ENCODE measurements at places on chromosomes 5 and 9.
A peak's percentile ranks its signal among the peaks of the same experiment; 100 is the strongest.

GRCh38 chr9:100211476-100211875, 112.4 kb downstream of the INVS start:
- DNase-seq: no peak

- no peak for DNase-seq
Observed at GRCh38 chr9:132041798-132042197, 37.9 kb downstream of the MED27 start.

- no peak for DNase-seq
Observed at GRCh38 chr5:67483453-67484030, 286.9 kb upstream of the CD180 start.

DNA sequence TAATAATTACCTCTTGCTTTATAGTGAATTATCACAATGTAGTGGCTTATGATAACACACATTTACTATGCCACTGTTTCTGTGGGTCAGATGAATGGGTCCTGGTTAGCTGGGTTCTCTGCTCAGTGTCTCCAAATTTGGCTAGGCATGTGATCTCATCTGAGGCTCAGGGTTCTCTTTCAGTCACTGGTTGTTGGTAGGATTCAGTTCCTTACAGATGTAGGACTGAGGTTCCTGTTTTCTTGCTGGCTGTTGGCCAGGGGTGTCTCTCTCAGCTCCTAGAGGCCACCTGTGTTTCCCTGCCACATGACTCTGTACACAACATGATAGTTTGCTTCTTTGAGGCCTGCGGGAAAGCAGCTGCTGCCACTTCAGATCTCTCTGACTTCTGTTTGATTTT, 7.1 kb downstream of the NFX1 start:
- no peak for DNase-seq

DNA sequence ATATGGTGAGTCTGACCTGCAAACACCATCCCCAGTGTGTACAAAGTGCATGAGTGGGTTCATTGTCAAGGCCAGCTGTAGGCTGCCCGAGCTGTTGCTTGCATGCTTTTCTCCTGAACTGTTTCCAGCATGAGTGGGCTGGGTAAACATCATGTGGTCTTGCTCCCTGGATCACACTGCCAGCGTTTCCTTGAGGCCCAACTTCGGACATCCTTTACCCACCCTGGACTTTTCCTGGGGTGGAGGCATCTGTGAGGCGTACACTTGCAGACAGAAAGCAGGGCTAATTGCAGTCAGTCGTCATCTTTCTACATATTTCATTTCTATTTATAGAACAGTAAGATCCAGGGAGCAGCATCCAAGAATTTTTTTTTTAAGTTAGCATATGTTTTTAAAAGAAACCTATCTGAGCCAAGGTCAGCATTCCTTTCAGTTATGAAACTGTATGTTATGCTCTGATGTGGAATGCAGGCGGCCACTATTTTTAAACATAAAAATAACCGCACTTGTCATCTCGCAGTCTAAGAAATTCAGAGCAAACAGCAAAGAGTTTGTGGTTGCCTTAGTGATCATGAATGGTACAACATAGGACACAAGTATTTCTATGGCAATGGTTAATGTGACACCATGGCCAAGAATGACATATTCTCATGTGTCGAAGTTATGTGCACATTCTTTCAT, 106.5 kb upstream of the DMRT1 start:
- no peak for DNase-seq

GRCh38 chr9:89359751-89360261, 41.5 kb downstream of the SECISBP2 start:
- no peak for DNase-seq

DNA sequence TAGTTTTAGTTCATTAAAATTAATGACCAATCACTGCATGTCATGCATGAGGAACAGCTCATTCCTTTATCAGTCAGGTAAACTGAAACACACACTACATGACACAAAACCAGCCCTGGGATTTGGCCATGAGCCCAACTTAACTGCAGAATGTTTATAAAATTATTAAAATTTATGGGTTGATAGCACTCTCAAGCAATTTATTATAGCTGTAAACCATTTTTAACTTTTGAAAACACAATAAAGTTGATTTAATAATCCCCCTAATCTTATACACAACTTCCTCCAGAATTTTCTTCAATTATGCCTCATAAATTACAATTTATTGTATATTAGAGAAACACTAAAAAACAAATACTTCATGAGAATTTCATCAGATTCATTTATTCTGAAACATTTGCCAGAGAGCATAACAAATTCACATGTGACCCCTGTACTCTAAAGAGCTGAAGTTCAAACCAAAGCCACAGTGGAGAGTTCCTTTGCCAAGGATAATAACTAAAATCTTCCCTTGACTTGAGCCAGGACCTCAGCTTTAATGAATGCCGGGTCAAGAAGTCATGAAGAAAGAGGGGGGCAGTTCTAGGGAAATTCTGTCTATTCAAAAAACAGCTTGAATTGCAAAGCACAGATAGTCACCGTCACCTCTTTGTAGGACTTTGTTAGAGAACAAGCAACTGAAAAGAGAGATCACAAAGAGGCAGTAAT, 763.7 kb upstream of the GRAMD2B start:
- no peak for DNase-seq

DNA sequence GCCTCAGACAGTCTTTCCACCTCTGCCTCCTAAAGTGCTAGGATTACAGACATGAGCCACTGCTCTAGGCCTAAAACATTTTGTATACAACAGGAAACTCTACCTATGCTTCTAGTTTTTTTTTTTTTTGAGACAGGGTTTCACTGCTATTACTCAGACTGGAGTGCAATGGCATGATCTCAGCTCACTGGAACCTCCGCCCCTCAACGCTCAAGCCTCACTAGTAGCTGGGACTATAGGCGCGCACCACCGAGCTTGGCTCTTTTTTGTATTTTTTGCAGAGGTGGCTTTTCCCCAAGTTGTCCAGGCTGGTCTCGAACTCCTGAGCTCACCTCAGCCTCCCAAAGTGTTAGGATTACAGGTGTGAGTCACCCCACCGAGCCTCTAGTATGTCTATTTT, 5.4 kb downstream of the HSPA9 start:
- no peak for DNase-seq

GRCh38 chr5:129097498-129098296, 3.1 kb downstream of the ISOC1 start:
- no peak for DNase-seq

- DNase-seq: no peak
Observed at GRCh38 chr5:112200131-112200530, 218.9 kb downstream of the EPB41L4A start.

GRCh38 chr9:110958847-110959246, 79.4 kb downstream of the LPAR1 start:
- DNase-seq: no peak

- DNase-seq: no peak
Observed at GRCh38 chr9:105854783-105855724, 160.7 kb downstream of the TMEM38B start.

DNA sequence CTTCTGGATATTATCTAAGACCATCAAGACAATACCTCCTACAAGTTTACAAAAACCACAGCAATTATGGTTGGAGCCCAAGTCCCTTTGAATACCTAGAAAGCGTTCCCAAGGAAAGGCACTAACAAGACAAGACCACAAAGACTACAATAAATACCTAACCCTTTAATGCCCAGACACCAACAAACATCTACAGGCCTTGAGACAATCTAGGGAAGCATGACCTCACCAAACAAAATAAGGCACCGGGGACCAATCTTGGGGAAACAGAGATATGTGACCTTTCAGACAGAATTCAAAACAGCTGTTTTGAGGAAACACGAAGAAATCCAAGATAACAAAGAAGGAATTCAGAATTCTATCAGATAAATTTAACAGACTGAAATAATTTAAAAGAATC, 37.8 kb downstream of the OXCT1 start:
- no peak for DNase-seq

- DNase-seq: no peak
Observed at GRCh38 chr9:99607842-99608448, 213.7 kb upstream of the NR4A3 start.

GRCh38 chr5:76196886-76197489, 113.8 kb downstream of the SV2C start:
- no peak for DNase-seq

DNA sequence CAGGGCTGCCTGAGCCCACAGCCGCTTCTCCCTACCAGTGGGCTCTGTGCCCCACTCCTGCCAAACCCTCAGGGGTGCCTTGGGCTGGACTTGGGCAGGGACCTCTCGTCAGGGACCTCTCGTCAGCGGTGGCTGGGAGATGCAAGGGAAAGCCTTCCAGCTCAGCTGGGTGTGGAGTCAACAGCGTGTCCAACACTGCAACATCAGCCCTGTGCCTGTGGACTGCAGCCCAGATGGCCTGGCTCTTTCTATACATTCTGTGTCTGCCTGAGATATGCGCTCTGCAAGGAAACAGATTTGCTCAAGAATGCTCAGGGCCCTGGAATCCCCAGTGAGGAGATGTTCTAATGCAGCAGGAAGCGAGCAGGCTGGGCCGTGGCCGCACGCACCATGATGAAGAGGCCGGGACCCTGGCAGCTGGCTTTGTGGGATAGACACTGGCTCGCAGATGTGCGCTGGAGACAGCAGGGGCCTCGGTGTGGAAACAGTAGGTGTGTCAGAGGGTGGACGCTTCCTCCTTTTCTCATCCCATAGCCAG, 85.0 kb upstream of the COL5A1 start:
- no peak for DNase-seq

GRCh38 chr9:127418037-127418471, 6.1 kb upstream of the ZNF79 start:
- no peak for DNase-seq

DNA sequence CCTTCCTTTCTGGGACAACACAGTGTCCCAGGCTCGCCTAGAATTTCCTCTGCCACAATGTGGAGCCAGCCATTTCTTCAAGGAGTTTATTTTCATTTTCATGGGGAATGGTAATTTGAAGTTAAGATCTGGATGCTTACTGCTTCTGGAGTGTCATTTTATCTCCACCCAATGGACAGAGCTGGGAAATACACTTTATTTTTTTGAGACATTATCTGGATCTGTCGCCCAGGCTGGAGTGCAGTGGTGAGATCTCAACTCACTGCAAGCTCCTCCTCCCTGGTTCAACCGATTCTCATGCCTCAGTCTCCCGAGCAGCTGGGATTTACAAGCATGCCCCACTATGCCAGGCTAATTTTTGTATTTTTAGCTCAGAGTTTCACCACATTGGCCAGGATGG, 12.7 kb upstream of the THG1L start:
- peak; percentile 17 for DNase-seq

- DNase-seq: no peak
Observed at GRCh38 chr9:19642256-19642655, 146.6 kb downstream of the SLC24A2 start.

DNA sequence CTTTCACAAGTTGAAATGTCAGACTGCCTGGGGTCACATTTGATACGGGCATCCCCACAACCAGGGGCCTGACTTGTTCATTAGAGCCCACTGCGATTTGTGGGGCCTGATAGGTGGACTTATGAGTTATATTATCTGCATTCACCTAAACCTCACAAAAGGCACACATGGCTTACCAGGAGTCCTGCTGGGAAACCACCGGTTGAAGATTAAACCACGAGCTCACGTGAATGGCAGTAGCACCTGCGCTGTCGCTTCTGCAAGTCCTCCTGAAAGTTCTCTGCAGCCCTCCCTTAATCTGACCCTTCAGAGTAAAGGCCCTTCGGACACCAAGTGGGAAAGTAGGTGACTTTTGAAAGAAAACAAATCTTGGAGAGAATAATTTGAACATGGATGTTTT, 68.9 kb downstream of the PPIC start:
- no peak for DNase-seq

DNA sequence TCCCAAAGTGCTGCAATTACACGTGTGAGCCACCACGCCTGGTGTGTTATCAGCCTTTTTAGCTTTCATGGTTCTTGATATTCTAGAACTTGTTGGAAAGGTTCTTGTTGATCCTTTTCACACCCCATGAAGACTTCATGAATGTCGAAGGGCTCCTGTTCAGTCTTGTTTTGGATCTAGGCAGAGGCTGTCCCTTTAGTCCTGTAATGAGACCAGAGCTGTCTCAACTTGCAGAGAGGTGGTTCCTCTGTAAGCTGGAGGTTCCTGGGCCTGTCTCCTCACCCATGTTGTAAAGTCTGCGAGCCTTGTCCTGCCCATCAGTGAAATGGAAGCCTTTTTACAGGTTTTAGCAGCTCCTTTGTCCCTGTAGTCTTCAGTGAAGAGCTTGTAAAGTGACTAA, 38.2 kb downstream of the PRRC2B start:
- DNase-seq: no peak

DNA sequence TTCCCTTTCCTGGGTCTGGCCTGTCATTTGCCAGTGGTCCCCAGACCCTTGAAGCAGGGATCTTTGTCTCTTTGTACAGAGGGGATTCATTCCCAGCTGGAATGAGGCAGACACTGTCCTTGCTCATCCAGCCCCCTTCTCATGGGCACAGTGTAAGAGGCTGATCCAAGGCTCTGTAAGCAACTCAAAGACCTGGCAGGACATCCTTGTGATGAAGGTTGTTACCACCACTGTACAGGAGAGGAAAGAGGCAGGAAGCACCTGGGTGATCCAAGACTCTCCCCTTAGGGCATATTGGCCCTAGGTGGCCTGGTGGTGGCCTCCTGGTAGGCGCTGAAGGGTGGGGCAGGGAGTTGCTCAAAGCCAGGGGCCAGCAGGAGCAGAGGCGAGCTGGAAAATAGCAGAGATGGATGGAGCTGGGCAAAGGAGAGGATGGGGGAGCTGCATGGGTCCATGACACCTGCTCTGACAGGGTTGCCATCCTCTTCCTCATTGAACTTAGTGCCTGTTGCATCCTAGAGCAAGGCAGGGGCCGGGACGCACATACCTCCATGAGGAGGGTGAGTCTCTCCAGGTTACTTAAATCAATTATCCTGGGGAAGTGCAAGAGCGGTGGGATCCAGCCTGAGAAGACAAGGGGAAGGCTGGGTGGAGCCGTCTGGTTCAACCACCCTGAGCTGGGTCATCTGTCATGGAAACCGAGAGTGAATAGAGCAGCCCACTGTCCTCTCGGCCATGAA, 9.8 kb upstream of the GADD45G start:
- no peak for DNase-seq

DNA sequence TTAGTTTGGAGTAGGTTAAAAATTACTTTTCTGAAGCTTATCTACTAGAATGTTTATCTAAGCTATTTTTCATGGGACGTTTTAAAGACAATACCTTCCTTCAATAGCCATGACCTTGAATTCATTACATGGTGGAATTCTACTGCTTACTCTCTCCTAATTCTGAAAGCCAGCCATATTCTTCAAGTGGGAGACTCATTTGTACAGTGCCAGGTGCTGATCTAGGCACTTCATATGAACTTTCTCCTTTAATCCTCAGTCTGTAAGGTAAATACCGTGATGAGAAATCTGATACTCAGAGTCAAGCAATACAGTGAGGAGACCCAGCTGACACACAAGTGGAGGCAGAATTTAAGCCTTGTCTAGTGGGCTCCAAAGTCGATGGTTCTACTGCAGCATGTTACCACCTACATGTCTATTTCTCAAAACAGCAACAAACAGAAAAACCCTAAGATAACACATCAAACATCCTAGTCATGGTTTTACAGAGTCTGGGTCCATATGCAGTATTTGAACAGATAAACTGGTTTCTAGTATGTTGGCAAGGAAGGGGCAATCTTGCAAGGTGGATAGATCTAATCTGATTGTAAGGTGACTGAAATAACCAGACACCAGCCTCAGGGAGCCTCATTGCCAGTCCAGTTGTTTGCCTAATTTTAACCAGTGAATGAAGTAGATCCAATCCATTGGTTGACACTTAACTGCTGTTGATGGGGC, 243.7 kb downstream of the PIK3R1 start:
- no peak for DNase-seq
